ENCODE measurements at places on chromosomes 13 and 19.

- DNase-seq = no peak
Observed at GRCh38 chr13:92967923-92968322, 258.7 kb upstream of the GPC6 start.

DNA sequence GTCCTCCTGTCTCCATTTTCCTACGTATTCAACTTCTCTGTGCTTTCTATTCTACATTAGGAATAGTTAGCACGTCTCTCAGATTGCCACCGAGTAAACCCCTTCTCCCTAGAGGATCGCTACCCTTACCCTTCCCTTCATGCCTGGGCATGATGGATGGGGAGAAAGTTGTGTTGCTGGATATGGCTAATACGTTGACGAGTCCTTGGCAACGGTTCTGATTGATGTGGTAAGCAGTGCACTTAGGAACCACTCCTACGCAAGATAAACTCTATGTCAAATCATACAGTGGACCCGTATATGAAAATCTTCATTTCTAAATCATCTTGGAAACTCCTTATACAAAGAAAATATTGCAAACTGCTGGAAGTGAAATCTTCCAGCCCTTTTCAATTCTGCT, 224.5 kb downstream of the EFNB2 start:
- no peak for DNase-seq

DNA sequence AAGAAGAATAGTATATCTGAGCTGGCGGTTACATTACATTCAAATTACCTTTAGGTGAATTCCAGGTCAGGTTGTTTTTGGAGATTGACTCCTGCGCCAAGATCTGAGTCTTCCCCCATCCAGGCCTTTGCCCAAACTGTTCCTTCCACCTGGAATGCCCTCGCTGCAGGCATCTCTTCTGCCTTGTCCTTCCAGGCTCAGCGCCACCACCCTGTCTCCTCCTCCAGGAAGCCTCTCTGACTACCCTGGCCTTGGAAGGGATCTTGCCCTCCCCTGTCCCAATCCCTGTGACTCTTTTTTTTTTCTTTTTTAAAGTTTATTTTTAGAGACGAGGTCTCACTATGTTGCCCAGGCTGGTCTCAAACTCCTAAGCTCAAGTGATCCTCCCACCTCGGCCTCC, 1.7 kb upstream of the HOMER3 start:
- DNase-seq = no peak

- DNase-seq = no peak
Observed at GRCh38 chr13:60463787-60464186, 66.8 kb downstream of the TDRD3 start.

- no peak for DNase-seq
Observed at GRCh38 chr13:45872566-45872965, 21.0 kb upstream of the SIAH3 start.

DNA sequence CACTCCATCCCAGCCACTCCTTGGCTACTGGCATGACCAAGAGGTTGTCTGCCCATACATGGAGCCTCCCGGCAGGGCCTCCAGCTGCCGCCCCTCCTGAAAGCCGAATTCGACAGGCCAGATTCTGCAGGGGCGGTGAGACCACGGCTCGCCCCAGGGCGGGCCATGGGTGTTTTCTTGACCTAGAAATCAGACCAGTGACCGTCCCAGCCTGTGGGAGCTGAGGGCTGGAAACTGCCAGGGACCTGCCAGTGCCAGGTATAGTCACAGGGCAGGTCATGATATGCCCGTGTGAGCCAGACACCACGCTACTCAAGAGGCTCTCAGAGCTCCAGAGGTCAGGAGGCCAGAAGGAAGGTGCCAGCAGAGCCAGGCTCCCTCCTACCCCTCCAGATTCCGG, 16.8 kb downstream of the DAPK3 start:
- DNase-seq = no peak

- no peak for DNase-seq
Observed at GRCh38 chr19:33193865-33194362, at the start of gene LRP3. LRP3 (plus strand) TSS chr19:33194330; CDS start chr19:33194786, 456 bp downstream.

GRCh38 chr19:55113570-55114039, 3.8 kb downstream of the PPP1R12C start:
- no peak for DNase-seq

DNA sequence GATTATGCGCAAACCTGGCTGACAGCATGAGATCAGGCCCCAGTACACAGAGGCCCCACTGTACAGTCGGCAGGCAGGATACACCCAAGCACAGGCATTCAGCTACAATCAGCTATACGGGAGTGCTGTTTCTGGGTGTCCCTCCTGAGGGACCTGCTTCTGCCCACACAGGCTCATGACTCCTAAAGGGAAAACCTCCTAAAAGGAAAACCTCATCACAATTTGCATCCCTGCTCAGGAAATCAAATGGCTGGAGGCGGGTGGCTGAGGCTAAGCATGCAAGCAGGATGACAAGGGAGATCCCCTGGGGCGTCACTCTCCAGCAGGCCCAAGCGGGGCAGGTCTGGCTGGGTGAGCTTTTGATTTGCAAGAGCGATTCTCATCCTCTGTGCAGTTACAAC, 99.8 kb downstream of the CRYL1 start:
- DNase-seq = no peak

- no peak for DNase-seq
Observed at GRCh38 chr13:77740097-77740735, 42.7 kb downstream of the SLAIN1 start.

- DNase-seq = no peak
Observed at GRCh38 chr13:67298297-67298696, 68.2 kb upstream of the PCDH9 start.

DNA sequence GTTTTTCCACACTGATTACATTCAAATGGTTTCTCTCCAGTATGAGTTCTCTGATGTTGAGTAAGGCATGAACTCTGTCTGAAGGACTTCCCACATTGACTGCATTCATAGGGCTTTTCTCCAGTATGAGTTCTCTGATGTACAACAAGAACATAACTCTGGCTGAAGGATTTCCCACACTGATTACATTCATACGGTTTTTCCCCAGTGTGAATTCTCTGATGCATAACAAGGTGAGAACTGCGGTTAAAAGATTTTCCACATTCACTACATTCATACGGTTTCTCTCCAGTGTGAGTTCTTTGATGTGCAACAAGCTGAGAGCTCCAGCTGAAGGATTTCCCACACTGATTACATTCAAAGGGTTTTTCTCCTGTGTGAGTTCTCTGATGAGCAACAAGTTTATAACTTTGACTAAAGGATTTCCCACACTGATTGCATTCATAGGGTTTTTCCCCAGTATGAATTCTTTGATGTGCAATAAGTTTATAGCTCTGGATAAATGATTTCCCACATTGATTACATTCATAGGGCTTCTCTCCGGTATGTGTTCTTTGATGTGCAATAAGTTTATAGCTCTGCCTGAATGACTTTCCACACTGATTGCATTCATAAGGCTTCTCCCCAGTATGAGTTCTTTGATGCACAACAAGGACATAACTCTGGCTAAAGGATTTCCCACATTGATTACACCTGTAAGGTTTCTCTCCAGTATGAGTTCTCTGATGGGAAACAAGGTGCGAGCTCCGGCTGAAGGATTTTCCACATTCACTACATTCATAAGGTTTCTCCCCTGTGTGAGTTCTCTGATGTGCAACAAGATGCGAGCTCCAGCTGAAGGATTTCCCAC, 23.5 kb downstream of the ZNF180 start:
- no peak for DNase-seq

GRCh38 chr13:98961503-98962105, 16.3 kb downstream of the DOCK9 start:
- no peak for DNase-seq

DNA sequence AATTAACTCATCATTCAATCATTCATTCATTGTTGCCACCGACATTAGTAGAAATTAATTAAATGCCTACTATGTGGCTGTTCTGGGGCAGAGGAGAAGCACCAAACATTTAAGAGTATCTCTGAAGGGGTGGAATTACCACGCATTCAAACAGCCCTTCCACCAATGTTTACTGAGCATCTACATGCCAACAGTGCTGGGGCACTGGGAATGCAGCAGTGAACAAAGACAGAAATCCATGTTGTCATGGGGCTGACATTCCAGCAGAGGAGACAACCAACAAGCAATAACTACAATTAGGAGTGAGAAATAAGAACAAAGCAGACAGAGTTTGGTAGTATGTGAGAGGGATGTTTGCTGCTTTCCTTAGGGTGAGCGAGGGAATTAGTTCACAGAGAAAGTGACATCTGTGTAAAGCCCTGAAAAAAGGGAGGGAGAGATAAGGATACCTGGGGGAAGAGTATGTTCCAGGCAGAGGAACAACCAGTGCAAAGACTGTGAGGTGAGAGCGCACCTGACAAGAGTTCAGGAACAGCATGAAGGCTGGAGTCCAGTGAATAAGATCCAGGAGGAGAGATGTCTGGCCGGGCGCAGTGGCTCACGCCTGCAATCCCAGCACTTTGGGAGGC, 1.3 kb upstream of the PAK4 start:
- DNase-seq = no peak

GRCh38 chr19:35915443-35915842, 7.3 kb upstream of the TYROBP start:
- no peak for DNase-seq

- DNase-seq = no peak
Observed at GRCh38 chr13:75356421-75356820, 125.5 kb downstream of the TBC1D4 start.

Data from activated naive CD4-positive, alpha-beta T cell treated with Interleukin-2 at 50 U/mL for 16 hours (primary cell).